ENCODE measurements at places on chromosomes 2 and 18.
A peak's percentile ranks its signal among the peaks of the same experiment; 100 is the strongest.

GRCh38 chr2:225894236-225894980 lies 494.9 kb downstream of the NYAP2 start:
- no peak for DNase-seq

GRCh38 chr2:191831410-191831994 lies 15.4 kb downstream of the CAVIN2 start:
- DNase-seq, result no peak

- DNase-seq, result no peak
Observed at GRCh38 chr18:42011053-42011452, 56.0 kb downstream of the PIK3C3 start.

GRCh38 chr2:151363709-151364108 lies 6.3 kb downstream of the TNFAIP6 start:
- DNase-seq, result no peak

- DNase-seq, result no peak
Observed at GRCh38 chr2:32427672-32428610, 71.1 kb downstream of the BIRC6 start.

DNA sequence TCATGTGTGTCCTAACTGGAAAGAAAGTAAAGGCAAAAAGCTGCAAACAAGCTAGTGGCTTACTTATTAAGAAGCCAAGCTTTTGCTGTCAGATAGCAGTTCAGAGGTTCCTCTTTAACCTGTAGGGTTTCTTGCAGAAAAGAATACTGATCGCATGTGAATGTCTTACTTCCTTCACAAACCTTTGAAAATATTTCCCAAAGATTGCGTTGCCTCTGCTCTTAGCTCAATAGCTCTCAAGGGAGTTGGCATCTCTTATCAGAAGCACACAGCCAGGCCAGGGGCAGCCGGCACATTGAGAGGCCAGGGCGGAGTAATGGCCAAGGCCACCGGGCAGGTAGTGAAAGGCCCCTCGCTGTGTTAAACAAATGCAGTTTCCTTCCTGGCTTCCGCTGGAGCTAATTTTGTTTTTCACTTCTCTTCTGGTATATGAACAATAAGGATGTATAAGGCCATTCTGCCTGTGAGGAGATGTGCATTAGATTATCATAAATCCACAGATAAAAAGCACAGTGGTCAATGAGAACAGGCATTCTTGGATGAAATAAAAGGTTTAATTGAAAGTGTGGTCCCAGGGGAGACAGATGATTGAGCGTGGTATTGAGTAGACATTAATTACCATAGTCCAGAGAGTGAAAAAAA lies 542.4 kb upstream of the NRP2 start:
- DNase-seq, result no peak

DNA sequence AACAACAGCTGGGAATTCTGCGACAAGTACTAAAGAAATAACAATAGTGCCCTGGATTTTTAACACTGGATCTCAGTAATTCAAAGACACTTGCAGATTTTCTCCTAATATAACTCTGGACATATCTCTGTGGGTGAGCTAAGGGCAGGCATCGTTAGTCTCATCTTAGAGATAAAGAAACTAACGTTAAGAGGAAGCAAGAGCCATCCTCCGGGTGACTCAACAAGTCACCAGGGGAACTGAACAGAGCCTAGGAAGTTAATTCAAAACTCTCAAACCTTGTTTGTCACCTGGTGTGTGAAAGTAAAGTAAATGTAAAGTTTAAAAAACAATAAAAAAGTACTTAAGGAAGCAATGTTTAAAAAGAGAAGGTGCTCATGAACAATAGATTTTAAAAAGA lies 41.6 kb upstream of the NRP2 start:
- no peak for DNase-seq

DNA sequence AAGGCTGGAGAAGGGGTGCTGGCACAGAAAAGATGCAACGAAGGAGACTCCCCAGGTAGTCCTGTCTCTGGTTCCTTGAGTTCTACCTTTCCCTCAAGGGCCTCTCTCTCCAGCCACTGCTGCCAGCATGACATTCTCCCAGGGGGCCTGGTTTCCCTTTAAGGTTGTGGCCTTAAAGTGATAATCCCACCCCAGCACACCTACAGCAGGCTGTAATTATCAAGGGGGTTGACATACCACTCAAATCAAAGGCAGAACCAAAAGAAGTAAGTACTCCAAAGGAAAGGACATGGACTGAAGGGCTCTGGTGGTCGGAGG lies 127.4 kb upstream of the MSH6 start:
- no peak for DNase-seq

DNA sequence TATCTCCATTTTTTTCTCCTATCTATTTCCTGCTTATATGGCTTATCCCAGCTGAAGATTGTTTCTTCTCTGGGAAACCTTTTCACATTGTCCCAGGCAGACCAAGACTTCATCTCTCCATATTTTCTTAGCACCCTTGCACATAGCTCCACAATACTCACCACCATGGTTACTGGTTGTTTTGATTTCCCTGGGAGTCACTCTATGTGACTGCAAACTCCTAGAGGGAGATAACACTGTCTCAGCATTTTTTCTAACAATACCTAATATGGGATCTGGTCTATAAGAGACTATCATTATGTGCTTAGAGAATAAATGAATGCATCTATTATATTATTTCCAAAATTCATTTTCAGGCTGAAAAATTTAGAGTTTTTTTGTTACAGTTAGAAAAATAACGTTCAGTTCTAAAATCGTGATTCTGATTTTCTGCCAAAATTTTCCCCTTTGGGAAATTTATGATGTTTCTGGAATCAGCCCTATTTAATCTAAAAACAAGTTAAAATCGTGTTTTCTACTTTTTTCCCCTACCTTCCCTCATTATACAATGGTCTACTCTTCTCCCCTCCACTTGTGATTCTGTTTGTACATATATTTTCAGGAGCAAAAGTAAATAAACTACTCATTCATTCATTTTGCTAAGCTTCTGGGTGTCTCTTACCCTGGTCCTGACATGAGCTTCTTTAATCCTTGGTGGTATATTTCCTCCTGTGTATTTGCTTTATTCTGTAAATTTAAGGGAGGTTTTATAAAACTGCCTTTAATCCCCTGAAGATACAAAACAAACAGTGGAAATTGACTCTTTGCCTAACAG lies 95.4 kb downstream of the HNMT start:
- DNase-seq, result no peak

GRCh38 chr2:53576166-53576565 lies 191.4 kb upstream of the CHAC2 start:
- no peak for DNase-seq

GRCh38 chr2:180474716-180475115 lies 467.6 kb upstream of the CWC22 start:
- no peak for DNase-seq

DNA sequence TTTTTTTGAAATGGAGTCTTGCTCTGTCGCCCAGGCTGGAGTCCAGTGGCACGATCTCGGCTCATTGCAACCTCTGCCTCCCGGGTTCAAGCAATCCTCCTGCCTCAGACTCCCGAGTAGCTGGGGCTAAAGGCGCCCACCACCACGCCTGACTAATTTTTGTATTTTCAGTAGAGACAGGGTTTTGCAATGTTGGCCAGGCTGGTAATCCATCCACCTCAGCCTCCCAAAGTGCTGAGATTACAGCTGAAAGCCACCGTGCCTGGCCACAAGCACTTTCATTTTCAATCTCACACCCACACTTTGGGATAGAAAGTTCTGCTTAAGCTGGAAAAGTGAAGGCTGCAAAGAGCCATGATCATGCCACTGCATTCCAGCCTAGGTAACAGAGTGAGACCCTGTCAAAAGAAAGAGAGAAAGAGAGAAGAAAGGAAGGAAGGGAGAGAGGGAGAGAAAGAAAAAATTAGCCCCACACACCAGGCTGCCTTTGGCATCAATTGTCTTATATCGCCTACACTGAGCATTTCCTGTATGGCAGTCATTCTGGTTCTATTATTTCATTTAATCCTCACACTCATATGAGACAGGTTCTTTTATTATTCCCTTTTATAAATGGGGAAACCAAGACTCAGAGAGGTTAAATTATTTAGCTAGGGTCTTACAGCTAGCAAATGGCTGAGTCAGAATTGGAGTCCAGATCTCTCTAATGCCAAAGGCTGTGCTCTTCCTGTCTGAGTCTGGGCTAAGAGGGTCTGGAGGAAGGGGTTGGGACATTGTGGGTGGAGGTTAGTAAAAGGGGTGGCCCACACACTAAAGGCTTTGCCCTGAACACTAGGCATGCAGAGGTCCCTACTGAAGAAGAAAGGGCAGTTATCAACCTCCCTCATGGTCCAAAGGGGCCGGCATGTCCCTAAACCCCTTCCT lies 37.9 kb upstream of the PKDCC start:
- peak; percentile 47 for DNase-seq

- no peak for DNase-seq
Observed at GRCh38 chr18:51120809-51121596, 76.5 kb downstream of the MEX3C start.

GRCh38 chr2:6877402-6878304 lies at the start of gene RSAD2:
TSS of gene RSAD2 (plus strand) at chr2:6877777. CDS start at chr2:6877801, 24 bp downstream.
- peak; percentile 40 for DNase-seq

GRCh38 chr18:48002933-48003365 lies 72.5 kb upstream of the SMAD2 start:
- no peak for DNase-seq

GRCh38 chr18:50627594-50628532 lies 68.0 kb downstream of the MAPK4 start:
- no peak for DNase-seq

DNA sequence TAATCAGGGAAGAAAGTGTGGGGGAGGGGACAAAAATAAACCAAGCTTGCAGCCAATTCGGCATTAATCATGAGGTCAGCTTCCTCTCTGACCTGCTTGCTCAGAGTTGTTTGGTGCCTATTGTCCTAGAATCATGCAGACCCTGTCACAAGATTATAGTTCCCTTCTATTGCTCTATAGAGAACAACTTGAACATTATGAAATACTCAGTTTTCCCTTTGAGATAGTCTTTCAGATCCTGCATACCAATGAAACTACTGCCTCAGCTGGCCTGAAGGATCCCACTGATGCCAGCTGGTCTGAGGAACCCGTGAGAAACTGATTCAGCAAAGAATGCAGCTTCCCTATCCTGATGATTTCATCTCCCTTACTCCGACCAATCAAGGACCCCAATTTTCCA lies 955 bp upstream of the BBS5 start:
- no peak for DNase-seq

Data from stimulated activated CD8-positive, alpha-beta memory T cell treated with anti-CD3 and anti-CD28 coated beads, Interleukin-4, amount 100 ng/mL, for 48 hours (primary cell).